ENCODE measurements at places on chromosomes 6 and 20.

DNA sequence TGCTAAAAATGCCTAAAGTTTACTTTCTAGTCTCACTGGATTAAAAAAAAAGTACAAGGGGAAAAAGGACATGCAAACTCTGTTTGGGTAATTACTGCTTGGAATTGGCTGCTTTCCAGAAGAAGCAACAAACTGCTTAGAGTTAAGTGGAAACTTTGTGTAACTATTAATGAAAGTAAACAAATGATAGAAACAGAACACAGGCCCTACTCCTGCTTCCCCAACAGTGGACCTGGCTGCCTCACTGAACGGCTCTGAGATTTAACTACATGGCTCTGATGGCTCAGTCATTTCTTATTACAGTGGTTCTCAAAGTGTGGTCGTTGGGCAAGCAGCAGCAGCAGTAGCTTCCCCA is 108.5 kb downstream of the MAN1A1 start:
- peak; percentile 60 for DNase-seq

- DNase-seq = peak; percentile 91
These were observed at the start of gene ZKSCAN3 for GRCh38 chr6:28349892-28350737. Gene ZKSCAN3, plus strand, starts transcription at chr6:28349947. Its CDS starts 9,640 bp downstream, at chr6:28359587.

- no peak for DNase-seq
These were observed 697.4 kb downstream of the PTPRT start for GRCh38 chr20:42492290-42492689.

GRCh38 chr20:6806275-6806674 is 38.8 kb downstream of the BMP2 start:
- no peak for DNase-seq

DNA sequence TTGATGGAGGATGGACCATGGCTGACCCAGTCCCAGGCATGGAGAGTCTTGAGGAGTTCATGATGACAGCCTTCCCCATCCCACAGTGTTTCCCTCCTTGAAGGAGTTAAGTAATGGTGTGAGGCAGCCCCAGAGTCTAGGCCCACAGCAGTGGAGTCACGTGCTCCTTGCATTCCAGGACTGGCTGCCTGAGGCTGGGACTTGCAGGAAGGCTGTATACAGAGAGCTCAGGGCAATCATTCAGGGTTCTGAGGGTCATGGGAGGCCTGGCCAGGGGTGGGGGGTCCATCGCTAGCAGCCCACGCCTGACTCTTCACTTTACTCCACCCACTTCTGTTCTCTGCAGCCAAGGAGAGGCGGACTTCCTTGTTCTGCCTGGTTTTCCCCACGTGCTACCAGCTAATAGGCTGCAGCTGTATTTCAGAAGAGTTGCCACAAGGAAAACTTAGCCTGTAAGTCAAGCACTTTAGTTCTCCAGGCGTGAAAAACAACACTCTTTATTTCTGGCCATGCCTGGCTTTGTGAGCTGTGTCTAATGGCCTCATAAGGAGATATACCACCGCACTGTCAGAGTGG is 272.5 kb downstream of the DHX35 start:
- DNase-seq = peak; percentile 73

GRCh38 chr6:5174244-5174643 is 86.5 kb downstream of the LYRM4 start:
- no peak for DNase-seq

GRCh38 chr6:71197267-71197666 is 91.3 kb upstream of the OGFRL1 start:
- no peak for DNase-seq
